Gastroesophageal sphincter (tissue), 4 donors: ENCODE measurements at places on chromosomes 13 and 19.

DNA sequence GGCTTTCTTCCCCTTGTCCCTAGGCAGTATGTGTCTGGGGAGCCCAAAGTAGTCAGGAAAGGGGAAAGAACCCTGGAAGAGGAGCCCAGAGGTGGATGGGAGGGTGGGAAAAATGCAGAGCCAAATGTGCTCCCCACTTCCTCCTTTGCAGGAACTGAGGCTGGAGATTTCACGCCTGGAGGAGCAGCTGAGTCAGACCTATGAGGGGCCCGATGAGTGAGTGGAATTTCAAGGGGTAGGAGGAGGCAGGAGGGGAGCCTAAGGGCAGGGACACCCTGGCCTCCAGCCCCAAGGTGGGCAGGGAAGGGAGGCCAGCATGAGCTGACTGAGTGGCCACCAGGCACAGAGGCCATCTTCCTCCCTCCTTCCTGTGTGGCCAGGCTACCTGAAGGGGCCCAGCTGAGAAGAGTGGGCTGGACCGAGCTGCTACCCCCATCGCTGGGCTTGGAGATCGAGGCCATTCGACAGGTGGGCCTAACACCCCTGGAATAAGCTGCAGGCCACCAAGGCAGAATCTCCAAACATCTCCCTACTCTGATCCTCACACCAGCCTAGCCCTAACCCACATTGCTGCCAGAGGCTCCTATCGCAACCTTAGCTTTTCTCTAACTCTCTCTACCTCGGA, 14.3 kb downstream of the PTH2 start:
- no peak for ATAC-seq

DNA sequence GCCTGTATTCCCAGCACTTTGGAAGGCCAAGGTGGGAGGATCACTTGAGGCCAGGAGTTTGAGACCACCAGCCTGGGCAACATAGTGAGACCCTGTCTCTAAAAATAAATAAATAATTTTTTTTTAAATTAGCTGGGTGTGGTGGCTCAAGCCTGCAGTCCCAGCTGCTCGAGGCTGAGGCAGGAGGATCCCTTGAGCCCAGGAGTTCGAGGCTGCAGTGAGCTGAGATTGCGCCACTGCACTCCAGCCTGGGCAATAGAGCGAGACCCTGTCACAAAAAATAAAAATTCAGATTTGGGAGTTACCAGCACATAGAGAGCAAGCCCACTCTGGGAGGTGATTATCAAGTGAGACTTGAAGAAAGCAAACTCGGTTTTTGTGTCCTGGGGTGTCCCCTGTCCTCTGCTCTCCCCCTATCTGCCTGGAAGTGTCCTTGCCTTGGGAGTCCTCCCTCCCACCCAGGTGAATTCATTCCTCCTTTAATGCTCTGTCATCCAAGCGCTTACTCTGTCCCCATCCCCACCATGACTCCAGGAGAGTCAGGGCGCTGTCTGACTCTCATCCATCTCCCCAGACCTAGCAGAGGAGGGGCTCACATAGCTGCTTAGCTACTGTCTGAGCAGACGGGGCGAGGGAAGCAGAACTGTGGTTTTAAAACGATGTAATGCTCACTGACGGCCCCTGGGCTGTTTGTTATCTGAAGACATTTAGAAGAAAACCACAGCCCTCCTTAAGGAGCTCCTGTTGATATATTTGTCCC, 146.8 kb downstream of the STK24 start:
- ATAC-seq = no peak

DNA sequence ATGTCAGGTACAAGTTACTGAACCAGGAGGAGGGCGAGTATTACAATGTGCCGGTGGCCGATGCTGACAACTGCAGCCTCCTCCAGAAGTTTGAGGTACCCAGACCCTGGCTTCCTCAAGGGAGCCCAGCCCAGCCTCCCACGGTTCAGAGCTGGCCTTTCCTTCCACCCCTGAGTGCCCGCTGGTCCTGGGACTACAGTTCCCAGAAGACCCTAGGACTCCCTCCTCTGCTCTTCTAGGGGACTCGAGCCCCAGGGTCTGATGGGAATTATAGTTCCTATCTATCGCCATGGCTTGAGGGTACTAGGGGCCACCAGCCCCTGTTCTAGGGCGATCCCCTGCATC, 11.0 kb downstream of the PRKCG start:
- ATAC-seq = no peak

- ATAC-seq = no peak
These were observed 1218.6 kb downstream of the PCDH17 start for GRCh38 chr13:58850161-58850560.

GRCh38 chr19:47330466-47330869, 1.5 kb upstream of the C5AR2 start:
- peak; percentile 66 for ATAC-seq

DNA sequence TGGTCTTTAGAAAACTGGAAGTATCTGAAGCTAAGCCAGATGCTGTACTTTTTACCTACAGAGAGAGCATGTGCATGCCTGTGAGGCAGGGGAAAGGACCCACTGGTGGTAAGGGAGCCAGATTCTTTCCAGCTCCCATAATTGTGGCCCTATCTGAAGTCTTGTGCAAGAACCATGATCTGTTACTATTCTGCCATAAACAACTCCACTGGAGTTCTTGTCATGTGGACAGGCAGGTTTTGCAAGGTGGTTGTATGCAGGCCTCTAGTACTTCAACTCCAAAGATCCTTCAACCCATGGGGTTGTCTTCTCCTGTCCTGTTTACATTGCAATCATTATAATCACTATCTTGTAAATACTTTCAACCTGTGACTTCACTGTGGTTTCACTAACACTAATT, 14.1 kb downstream of the PROSER1 start:
- no peak for ATAC-seq
